Activated naive CD4-positive, alpha-beta T cell (primary cell): ENCODE measurements at places on chromosomes 1 and 21.

DNA sequence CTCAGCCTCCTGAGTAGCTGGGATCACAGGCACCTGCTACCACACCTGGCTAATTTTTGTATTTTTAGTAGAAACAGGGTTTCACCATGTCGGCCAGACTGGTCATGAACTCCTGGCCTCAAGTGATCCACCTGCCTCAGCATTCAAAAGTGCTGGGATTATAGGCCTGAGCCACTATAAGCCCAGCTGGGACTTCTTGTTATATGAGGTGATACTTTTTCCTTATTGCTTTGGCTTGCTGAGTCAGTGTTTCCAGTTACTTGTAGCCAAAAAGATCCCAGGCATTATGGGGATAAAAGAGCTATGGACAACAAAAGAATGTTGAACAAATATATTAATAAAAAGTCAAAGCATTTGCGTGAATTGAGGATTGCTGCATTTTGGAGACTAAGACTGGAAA lies 69.9 kb upstream of the LPGAT1 start:
- DNase-seq: no peak

DNA sequence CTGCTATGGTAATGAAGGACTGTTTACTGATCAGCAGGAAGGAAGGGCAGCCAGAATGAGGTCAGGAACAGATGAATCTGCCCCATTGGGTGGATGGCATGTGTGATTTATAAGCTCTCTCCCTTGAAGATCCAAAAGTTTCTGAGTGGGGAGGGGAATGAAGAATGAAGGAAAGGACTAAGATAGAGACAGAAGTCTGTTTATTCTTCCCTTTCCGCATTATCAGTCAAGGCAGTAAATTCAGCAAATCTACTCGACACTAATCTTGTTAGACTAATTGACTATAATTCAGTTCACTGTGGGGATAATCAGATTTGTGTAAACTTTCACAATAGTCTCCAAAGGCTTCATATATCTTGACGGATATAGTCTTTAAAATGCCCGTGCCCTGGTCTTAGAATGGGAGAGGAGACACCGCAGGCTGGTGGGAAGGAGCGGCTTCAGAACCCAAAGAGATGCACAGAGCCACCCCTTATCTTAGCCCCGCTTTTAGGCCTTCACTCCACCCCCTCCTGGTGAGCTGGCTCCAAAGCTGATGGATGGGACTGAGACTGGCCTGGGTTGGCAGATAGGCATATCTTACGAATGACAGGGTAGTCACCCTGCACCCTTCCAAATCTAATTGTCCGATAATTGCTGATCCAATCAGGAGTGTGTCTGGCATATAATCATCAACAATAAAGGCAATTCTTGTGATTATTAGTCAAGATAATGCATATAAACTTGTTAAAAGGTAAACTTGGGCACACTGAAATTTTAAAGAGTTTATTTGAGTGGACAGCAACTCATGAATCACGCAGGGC lies 76.0 kb upstream of the PPM1J start:
- no peak for DNase-seq

GRCh38 chr1:100400404-100400803 lies 48.1 kb downstream of the CDC14A start:
- DNase-seq: no peak

GRCh38 chr1:46171871-46172270 lies 3.0 kb upstream of the TSPAN1 start:
- DNase-seq: no peak

DNA sequence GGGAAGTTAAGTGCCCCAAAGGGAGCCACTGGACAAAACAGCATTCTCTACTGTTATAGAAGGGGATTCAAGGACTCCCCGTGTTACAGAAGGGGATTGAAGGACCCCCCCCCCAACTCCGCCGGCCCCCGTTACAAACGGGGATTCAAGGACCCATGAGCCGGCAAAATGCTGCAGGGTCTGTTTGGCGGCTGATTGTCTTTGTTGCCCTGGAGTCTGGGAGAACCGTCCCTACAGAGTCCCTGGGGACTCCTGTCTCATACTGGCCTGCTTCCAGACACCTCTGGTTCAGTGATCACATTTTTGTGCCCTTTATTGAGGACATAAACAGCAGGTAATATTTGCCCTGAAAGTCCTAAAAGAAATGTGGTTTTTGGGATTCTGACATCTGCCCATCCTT lies 96.4 kb downstream of the SYF2 start:
- no peak for DNase-seq

DNA sequence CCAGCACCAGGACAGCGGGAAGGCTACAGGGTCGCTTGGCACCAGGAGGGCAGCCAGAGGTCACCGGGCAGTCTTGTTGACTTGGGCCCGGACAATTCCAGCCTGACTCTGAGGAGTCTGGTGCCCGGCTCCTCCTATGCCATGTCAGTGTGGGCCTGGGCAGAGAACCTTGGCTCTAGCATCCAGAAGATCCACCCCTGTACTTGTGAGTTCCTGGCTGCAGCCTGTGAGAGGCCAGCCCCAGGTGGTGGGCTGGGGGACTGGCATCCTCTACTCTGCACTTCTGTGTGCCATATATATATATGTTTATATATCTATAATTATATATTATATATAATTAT lies 11.6 kb upstream of the PTPN7 start:
- no peak for DNase-seq

GRCh38 chr1:232988572-232989040 lies 38.2 kb downstream of the NTPCR start:
- no peak for DNase-seq
